ENCODE measurements at places on chromosomes 11 and 22.

GRCh38 chr11:83350187-83350586 is 64.0 kb upstream of the CCDC90B start:
- no peak for DNase-seq

DNA sequence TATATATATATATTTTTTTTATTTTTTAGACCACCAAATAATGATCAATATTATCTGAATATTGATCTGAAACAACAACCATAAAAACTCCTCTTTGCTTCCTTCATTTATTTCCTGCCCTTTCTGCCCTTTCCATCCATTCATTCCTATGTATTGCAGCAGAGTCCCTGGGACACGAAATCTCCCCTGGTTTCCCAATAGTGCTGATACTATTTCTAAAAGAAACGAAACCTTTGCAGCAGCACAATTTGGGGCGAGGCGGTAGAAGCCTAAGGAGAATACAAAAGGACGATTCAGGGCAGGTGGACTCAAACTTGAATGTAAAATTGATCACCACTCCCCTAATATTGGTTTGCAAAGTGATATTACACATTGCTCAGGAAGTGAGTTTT is 16.9 kb upstream of the AMOTL1 start:
- DNase-seq = no peak

- DNase-seq = no peak
Measured at GRCh38 chr22:41315586-41315985, 14.3 kb downstream of the ZC3H7B start.

DNA sequence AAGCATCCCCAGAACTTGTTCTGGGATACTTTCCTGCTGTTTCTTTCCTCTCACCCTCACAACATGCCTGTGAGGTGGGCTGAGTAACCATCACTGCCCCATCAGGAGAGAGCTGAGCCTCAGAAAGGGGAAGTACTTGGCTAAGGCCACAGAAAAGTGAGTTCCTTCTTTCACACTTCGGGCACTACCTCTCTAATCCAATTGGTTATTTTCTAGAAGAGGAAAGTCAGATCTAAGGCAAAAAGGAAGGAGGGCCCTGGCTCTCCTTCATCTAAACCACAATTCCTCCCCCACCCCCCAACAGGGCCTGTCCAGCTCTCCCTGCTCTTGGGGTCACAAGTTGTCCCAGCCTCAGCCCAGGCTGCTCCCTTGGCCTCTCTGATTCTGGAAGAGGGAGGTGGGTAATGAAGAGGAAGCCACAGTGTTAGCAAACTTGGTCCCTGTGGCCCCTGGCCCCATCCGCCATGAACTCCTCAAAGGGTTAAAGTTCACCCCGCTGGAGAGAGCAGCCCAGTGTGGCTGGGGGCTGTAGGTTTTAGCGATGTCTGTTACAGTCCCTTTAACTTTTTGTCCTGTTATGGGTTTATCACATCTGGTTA is 34.0 kb downstream of the SLC22A12 start:
- DNase-seq = no peak

DNA sequence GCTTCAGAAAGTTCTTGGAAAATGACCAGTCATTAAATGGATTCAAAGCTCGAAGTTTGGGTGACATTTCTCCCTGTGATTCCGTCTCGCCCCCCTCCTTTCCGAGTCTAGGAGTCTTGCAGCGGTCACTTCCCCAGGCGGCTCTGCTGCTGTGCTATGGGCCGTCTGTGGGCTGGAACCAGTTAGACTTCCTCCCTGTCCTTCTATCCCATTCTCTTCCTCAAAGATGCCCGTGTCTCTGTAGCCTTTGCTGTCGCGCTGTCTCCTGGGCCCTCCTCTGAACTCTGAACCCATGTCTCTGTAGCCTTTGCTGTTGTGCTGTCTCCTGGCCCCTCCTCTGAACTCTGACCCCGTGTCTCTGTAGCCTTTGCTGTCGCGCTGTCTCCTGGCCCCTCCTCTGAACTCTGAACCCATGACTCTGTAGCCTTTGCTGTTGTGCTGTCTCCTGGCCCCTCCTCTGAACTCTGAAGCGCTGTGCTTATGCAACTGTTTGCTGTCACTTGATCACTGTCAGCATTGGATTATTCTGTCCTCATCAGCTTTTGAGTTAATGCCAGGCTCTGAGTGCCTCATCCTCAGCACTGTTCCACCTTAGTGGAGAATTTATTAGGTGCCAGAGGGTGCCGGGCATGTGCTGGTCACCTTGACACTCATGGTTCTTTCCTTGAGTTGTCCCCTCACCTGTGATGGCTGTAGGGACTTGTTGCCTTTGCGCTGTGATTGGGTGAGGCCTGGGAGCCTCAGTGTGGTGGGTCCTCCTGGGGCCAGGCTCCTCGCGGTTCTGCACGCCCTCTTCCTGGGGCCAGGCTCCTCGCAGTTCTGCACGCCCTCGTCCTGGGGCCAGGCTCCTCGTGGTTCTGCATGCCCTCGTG is 173.3 kb downstream of the TBC1D22A start:
- no peak for DNase-seq

GRCh38 chr11:43269254-43269918 is 42.4 kb upstream of the API5 start:
- DNase-seq = no peak

- no peak for DNase-seq
Measured at GRCh38 chr22:18058371-18059093, 19.3 kb upstream of the PEX26 start.

- no peak for DNase-seq
Measured at GRCh38 chr11:1928891-1929541, 9.5 kb downstream of the TNNT3 start.

DNA sequence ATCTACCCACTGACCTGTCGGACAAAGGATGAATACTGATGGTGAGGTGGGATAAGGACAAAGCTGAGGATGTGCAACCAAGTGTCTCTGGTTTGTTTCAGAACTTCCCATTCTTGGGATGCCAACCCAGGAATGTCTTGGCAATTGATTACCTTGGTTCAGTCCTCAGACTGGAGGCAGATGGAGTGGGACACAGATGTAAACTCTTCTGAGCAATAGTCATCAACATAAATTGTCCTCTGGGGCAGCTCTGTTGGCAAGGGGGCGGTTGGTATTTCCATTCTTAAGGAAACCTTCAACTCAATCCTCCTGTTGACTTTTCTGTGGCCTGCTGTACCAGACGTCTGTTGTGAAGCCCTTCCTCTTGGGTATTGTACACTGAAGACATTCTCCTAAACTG is 6.8 kb downstream of the ABTB2 start:
- DNase-seq = no peak

GRCh38 chr11:2911785-2912391 is 17.3 kb downstream of the PHLDA2 start:
- no peak for DNase-seq

- no peak for DNase-seq
Measured at GRCh38 chr11:42576318-42576717, 735.5 kb upstream of the API5 start.

- DNase-seq = no peak
Measured at GRCh38 chr11:1807264-1807995, 27.4 kb upstream of the SYT8 start.

Measured in fibroblast of skin of right quadriceps (primary cell).